ENCODE measurements at places on chromosomes 6 and 20.

DNA sequence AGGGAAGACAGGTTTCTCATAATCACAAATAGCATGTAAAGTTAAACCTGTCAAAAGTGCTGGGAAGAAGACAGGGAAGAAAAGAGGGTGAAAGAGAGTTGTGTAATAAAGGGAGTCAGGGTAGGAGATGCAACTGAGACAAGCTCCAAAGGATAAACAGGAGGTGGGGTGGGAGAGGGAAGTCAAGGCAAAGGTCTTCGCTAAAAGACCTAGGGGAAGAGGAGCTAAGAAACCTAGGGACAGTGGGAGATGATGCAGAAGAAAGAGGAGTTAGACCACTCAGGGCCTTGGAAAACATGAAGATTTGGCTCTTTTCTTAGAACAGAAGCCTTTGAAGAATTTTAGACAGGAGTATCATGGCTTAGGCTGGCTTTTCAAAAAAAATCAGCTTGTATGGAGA, 7.0 kb downstream of the PRR3 start:
- no peak for DNase-seq

GRCh38 chr20:43736588-43737158, 9.9 kb upstream of the GTSF1L start:
- no peak for DNase-seq

DNA sequence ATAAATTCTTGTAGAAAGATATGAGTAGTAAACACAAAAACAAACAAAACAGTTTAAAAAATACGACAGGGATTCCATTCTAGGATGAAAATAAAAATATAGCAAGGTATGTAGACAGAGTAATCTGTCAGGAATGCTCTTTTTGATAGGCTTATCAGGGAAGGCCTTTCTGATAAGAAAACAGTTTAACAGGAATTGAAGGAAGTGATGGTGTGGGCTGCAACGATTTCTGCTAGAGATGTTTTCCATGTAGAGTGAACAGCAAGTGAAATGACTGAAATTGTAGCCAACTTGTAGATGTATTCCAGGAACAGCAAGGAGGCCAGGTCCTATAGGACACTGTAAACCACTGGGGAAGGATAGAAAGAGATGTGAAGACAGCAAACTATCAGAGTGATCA, 689.7 kb upstream of the GJE1 start:
- no peak for DNase-seq

DNA sequence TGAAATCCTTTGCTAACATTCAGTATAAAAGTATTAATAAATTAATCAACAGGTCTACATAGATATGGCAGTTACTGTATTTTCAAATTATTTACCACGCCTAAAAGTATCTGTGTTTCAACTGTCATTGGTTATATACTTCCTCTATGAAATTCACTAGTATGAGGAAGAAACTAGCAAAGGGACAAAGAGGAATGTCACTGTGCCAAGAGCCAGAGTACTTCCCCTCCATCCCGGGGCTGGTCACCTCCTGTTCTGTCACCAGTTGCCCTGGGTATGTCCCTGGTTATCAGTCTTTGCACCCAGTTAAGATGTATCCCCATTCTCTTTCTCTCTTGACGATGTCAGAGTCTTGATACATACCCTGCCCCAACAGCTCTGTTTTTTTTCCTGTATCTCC, 476.8 kb upstream of the SOX4 start:
- no peak for DNase-seq

GRCh38 chr20:41476446-41476845, 109.8 kb upstream of the EMILIN3 start:
- DNase-seq, result no peak

DNA sequence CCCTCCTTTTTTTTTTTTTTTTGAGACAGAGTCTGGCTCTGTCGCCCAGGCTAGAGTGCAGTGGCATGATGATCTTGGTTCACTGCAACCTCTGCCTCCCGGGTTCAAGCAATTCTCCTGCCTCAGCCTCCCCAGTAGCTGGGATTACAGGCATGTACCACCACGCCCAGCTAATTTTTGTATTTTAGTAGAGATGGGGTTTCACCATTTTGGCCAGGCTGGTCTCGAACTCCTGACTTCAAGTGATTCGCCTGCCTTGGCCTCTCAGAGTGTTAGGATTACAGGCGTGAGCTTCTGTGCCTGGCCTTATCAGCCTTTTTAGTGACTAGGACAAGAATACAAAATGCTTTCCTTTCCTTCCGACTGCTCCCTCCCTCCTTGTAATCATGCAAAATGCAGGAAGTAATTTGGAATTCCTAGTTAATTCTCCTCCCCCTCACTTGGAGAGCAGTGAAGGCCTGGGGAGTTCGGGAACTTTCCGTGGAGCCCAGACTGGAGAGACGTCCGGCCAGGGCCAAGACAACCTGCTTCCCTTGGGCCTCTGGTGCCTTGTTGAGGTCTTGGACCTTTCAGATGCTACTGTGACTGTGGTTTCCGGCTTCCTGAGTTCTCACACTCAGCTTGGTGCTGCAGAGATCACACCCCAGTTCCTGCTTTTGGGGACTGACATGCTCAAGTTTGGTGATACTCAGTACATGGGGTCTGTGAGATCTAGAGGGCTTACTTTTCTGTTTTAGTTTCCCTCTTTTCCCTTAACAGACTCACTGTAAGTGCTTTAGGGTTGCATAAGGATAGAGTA, 3.9 kb upstream of the PHF20 start:
- no peak for DNase-seq

DNA sequence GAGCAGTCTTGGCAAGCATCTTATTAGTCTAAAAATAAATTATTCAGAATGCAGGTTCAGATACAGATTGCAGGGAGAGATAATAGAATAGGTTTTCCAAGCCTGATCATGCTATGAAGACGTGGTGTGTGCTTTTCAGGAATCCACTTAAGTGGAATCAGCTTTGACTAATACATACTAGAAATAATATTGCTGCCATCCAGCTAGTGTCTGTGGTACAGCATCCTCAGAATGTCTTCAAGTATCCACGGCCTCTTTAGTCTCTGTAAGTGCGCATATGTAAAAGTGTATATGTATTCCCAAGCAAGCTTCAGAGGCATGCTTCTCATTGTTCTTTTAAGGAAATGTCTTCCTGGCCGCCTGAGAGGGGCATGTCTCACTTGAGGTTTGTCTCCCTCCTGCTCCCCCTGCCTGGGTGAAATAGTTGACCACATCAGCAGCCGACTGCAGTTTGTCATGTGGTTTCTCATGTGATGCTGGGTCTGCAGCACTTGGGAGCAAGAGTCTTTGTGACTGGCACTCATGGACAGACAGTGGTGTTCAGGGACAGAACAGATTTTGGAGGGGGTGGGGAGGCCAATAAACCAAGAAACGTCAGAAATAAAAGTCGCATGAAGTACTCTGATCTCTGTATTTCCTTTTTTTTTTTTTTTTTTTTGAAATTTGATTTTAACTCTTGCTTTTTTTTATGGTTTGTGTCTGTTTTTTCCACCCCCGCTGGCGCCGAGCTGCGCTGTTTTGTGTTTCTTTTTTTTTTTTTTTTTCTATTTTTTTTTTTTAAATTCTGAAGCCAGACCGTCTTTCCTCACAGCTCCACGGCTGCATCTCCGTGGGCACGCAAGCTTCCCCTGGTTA, 150.8 kb downstream of the PRL start:
- DNase-seq, result peak; percentile 90

GRCh38 chr6:87282743-87283142, 39.6 kb upstream of the SMIM8 start:
- no peak for DNase-seq

GRCh38 chr6:30495993-30496392, 6.7 kb downstream of the HLA-E start:
- DNase-seq, result no peak

DNA sequence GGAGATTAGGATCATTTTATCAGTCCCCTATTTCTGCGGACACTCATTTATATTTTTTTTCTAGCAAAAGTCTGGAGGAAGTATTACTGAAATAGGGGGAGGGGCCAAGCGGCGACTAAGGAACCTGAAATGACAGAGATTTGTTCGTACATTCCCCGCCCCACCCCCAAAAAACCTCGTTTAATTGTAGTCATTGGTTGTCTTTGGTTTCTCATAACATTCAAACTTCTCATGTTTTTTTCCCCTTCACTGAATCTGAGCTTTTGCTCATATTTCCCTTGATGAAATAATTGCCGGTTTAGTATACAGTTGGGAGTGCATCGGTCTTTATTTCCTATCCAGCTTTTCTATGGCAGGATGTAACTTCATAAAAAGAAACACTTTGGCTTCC, 768 bp upstream of the FYN start:
- DNase-seq, result peak; percentile 40

DNA sequence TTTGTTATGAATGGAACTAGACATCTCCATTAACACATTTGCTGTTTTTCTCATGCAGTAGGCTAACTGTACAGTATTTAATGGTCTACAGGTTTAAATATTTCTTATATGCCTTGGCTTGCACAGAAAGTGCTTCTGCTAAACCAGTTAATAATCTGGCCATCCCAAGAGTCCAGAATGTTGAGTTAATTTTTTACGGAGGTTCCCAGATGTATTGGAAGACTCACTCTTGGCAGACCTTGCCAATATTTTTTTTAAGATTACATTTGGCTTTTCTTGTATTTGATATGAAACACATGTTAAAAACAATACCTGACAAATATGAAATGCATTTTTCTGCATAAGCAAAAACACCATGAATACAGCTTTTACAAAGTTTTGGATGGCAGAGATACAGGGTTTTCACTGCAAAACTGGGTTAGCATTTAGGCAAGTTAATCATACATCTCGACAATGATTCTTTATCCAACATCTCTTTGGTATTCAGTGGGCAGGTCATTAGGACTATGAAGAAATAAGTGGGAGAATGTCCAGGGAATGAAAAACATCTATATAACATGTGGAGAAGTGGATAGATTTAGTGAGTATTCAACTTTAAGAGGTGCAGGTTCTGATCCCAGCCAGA, 94.0 kb downstream of the SGK1 start:
- DNase-seq, result no peak

DNA sequence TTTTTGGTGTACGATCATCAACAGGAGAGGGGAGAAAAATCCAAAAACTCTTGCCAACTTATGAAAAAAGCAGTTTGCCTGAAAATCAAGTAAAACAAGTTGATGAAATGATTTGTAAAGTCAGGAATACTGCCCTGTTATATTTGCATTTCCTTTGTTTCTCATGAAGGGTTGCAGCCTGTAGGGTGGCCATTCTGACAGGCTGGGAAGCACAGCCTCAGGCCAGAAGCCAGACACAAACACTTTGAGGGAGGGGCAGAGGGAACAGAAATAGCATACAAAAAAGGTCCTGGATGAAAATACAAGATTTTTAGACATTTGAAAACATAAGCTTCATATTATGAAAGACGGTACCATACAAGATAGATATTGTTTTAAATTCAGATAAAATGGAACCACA, 109.8 kb downstream of the DTNBP1 start:
- DNase-seq, result no peak

DNA sequence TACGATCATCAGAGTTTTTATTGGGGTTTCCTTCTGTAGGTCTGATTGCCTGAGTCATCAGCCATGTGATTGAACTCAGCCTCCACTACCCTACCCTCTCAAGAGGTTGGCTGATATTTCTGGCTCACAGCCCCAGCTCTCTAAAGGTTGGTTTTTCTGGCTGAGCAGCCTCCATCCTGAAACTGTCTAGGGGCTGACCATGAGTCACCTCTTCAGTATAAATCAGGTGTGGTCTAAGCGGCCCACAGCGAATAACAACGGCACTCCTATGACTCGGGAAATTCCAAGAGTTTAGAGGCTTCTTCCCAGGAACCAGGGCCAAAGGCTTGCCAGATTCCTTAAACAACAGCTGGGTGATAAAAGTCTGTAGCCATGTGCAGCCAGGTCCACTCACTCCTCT, 115.5 kb downstream of the SOD2 start:
- no peak for DNase-seq

DNA sequence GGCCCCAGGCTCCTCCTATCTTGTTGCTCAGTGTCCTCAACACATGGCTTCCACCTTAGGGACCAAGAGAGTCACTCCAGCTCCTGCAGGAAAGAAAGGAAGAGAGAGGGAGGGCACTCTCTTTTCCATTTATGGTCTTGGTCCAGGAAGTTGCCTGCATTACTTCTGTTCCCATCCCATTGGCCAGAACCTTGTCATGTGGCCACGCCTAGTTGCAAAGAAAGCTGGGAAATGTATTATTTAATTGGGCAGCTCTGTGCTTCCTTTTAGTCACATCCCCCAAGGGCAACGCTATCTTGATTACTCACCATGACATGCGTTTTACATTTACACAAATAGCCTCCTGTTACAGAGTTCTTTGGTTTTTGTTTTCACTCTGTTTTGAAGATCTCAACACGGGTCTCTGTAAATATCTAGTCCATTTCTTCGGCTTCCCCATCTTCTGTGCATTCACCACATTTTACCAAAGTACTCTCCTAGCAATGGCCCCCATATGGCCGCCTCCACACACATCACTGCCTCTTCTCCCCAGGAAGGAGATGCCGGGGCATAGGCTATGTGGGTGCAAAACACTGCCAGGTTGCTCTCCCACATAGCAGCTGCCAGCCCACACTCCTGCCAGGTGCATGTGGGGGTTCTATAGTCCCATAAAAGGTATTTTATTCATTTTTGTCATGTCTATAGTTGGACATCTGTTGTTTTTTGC, 35.7 kb upstream of the ZMYND8 start:
- no peak for DNase-seq

GRCh38 chr20:33566781-33567603, 77.1 kb downstream of the CBFA2T2 start:
- DNase-seq, result no peak

- DNase-seq, result peak; percentile 83
Measured at GRCh38 chr6:3162565-3163247, 5.4 kb upstream of the TUBB2A start.

DNA sequence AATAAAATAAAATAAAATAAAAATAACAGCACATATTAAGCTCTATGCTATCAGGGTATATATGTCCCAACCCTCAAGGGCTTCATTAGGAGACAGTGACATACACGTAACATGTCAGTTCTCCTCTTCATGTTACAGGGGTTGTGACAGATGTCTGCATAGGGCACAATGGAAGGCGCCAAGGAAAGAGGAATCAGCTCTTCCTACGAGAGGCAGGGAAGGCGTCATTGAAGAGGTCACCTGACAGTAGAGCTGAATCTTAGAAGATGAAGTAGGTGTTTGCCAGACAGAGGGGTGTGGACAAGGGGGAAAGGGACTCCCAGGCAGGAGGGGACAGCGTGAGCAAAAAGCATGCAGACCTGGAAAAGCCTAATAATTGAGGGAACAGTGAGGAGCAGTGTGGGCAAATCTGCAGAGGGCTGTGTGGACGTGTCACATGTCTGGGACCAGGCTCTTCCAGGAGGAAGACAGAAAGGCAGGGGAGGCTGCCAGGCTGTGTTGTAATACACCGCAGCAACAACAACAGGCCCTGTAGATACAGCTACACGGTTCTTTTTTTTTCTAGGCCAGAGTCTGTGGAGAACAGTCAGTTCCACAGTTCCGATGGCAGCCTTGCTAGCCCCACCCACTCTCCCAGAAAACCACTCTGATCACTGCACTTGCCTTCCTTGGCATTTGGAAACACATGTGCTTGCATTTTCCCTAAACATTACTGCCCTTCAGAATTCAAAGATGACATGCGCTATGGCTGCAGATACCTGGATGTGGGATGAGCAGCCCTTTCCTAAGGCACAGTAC, 2.5 kb upstream of the FKBP5 start:
- no peak for DNase-seq

DNA sequence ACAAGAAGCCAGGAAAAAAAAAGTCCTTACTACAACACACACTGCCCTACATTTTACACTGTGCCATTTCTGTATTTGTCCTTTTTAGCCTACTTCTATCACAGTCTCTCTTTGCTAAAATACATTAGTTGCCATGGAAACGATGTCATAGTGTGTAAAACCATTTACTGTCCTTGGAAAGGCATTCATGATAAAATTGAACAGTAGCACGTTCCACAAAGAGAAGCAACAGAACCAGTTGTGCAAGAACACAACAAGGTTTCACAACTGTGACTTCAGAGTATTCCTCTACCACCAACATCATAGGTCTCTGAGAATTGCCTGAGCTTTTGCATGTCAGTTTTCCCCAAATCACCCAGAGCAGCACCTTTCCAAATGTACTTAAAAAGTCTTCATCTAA, 20.5 kb downstream of the FYN start:
- DNase-seq, result no peak
